ENCODE measurements at places on chromosomes 13 and 19.

DNA sequence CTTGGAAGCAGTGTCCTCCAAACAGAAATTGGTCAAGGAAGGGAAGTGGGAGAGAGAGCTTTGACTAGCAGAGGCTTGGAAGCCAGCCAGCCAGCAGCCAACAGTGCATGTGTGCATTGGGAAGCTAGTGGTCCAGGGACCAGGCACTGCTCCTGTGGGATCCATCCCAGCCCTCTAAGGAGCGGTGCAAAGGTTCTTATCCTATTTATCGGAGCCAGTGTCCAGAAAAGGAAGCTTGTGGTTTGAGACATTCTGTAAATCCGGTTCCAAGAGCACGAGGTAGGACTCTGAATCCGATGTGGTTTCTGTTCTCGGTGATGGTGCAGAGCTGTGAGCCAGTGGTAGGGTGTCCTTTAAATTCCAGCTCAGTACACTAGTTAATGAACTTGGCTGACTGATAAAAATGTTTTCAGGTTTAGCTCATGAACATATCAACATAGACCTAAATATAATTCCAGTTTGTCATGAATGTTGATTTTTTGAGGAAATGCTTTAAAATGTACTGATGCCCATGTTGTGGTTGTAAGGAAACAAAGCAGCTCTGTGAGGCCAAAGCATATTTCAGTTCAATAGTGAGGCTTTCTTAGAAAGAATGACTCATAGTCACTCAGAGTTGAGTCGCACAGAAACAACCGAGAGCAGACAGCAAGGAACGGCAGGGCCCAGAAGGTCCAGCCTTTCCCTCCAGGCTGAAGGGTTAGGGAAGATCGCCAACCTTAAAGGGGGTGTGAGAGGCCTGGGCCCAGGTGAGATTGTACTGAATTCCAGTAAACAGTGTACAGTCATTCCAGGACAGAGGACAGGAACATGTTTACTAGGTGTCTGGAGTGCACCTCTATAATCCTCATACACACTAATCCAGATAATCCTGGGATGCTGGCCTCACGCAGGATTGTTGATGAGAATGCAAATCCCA, 21.5 kb upstream of the GARRE1 start:
- no peak overlapping the region for H3K4me3 ChIP-seq
- no peaks in the 10 kb centered on the region for H3K27me3 ChIP-seq
- no peaks in the 10 kb centered on the region for H3K4me1 ChIP-seq
- no peak for DNase-seq
- H3K27ac ChIP-seq, result no peak overlapping the region

DNA sequence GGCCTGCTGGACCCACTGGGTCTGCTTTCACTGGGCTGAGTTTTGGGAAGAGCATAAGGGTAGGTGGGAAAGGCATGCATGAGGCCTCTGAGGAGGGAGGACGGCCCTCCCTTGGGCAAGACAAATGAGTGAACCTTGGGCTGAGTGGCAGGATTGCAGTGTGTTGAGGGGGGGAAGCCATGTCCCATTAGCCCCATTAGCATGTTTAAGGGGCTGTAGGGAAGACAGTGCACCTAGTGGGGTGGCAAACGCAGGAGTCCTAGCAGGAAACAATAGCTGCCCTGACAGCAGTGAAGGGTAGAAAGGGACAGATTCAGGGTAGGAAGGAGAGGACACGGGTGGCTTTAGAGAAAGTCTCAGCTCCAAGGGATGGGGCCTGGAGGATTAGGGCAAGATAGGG, 3.1 kb upstream of the ZBTB45 start:
- no peaks in the 10 kb centered on the region for H3K27me3 ChIP-seq
- no peak overlapping the region for H3K27ac ChIP-seq
- DNase-seq, result no peak
- H3K4me3 ChIP-seq, result no peak overlapping the region
- H3K36me3 ChIP-seq, result no peaks in the 10 kb centered on the region

- H3K4me1 ChIP-seq, result no peaks in the 10 kb centered on the region
- H3K27ac ChIP-seq, result no peak overlapping the region
- no peaks in the 10 kb centered on the region for H3K36me3 ChIP-seq
- H3K27me3 ChIP-seq, result no peaks in the 10 kb centered on the region
Measured at GRCh38 chr19:32131005-32131404, 214.4 kb upstream of the ZNF507 start.

DNA sequence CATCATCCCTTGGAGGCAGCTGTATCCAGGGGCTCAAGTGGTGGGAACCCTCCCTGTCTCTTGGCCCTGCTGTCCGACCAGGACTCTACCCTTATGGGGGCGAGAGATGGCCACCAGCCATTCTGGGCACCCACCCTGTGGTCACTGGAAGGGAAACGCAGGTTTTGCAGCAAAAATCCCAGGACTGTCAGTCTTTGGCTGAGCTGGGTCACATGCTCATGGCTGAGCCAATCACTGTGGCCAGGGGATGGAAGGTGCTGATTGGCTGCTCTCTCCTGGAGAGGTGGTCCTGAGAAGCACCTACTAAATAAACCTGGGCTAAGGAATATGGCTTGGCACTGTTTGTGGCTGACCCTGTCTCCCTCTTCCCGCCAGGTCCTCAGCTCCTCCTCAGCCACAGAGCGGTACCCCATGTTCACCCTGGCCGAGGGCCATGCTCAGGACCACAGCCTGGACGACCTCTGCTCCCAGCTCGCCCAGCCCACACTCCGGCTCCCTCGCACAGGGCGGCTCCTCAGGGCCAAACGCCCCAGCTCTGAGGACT, 8.9 kb downstream of the ATG4D start:
- no peak for DNase-seq
- H3K27me3 ChIP-seq, result no peaks in the 10 kb centered on the region
- H3K4me1 ChIP-seq, result peaks cover 43% of the 10 kb centered on the region

DNA sequence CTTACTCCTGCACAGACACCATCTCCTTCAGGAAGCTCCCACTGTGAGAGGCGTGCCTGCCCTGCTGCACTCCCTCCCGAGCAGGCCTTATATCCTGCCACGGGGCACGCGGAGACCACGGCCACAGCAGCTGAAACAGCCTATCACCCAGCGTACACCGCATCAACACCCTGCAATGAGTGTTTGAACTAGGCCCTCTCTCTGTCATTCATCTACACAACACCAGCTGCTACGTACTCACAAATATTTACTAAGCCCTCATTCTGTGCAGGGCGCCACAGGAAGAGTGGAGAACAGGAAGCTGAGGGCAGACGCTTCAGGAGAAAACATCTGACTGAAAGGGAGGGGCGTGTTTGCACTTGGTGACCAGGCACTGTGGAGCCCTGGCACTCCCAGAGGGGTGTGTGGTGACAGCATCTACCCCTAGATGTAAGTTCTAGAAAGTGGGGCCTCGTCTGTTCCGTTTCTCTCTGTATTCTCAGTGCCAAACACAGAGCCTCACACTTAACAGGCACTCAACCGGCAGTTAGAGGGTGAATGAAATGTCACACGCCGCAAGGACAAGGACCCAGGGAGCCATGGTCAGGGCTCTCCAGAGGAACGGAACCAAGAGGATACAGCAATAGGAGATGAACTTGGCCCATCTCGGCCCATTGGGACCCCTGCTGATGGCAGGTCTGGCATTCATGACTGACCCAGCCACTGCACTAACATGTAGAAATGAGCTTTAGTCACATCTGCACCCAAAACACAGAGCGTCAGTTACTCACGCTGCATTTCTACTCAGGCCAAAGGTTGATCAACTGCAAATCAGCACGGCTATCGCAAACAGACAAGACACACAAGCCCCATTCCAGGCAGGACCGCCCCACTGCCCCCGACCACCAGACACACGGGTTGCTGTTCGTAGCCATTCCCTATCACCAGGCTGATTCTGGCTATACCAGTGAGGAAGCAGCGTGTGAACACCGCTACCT, 15.7 kb downstream of the RANBP3 start:
- no peak overlapping the region for H3K4me3 ChIP-seq
- peak; percentile 86 for DNase-seq
- peaks cover 27% of the 10 kb centered on the region for H3K36me3 ChIP-seq
- peak overlapping the region; percentile 97 for H3K27ac ChIP-seq
- H3K27me3 ChIP-seq, result no peaks in the 10 kb centered on the region
